ENCODE measurements at places on chromosomes 11 and 22.

- DNase-seq: no peak
Measured at GRCh38 chr11:76885390-76886097, 24.8 kb downstream of the ACER3 start.

- no peak for DNase-seq
Measured at GRCh38 chr11:17443926-17444690, 32.5 kb downstream of the ABCC8 start.

- DNase-seq: no peak
Measured at GRCh38 chr22:43451371-43452050, 39.7 kb downstream of the MPPED1 start.

GRCh38 chr11:111641339-111642015 is 39.2 kb downstream of the SIK2 start:
- no peak for DNase-seq

DNA sequence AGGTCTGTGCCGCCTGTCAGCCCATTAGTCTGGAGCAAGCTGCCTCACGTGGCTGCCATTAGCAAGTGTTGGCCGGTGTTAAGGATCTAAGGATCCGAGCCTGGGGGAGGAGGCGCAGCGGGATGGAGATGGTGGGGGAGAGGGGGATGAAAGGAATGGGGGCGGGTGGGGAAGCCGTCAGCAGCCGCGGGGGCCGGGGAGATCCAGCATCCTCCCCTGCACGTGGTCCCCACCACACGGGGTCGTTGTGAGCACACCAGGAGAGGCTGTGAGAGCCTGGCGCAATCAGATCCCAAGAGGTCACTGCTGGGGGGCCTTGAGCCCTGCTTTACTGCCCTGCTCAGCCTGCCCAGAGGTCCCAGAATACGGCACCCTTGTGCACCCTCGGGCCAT is 7.3 kb downstream of the CABP7 start:
- no peak for DNase-seq

- no peak for DNase-seq
Measured at GRCh38 chr22:40594924-40595323, 41.6 kb downstream of the MRTFA start.

- peak; percentile 58 for DNase-seq
Measured at GRCh38 chr11:45110562-45110961, 35.9 kb upstream of the PRDM11 start.

DNA sequence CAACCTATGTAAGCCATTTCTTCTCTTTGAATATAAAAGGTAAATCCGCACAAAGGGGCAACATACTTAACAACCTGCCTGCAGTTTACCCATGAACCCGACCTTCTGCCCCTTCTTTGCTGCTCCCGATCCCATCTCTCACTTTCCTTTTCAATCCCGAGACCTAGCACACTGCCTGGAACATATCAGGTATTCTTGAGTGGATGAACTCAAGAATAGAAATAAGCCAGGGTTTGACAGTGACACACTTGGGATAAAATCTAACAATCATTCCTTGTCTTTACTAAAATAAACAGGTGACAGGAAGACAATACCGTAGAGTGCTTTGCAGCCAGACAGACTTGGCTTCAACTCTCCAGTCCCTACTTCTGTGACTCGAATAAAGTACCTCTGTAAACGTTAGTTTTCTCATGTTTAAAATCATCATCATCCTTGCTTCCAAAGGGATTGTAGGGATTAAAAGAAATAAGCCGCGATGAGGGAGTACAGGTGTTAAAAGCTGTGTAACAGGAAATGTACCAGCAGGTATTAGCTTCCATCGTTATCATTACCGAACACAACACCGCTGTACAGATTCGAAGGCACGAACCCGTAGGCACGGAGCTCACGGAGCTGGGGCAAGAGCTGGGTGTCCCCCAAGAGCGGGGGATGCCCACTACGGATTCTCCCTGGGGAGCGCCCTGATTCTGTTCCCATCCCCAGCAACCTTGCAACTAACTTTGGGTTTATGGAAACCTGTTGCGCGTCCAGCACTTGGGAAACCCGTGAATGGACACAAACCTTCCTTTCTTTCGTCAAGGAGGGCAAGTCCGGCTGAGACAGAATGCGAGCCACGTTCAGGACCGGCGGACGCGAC is 720 bp downstream of the UFD1 start:
- DNase-seq: peak; percentile 6

DNA sequence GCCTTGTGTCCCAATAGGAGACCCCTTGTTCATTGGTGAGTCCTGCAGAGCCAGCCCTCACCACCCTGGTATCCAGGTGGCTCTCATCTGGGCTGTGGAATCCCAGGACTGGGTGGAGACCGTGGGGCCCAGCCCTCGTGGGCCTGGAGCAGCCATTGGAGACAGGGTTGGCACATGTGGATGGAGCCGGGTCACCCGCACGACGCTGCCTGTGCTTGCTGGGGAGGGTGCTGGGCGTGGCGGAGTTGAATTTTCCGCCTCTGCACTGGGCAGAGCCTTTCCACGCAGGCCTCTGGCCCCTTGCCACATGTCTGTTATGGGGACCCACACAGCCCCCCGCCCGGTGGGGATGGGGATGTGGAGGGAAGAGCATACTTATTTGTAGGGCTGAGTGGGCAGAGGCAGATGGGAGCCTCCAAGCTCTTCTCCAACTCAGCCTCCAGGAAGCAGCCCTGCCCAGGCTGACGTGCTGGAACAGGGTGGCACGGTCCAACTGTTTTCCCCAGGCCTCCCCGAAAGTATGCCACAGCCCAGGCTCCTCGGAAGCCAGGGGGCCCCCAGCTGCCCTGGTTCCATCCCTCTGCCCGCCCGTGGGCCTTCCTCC is 12.6 kb downstream of the GRAMD4 start:
- DNase-seq: no peak

GRCh38 chr11:113896156-113896879 is 8.3 kb upstream of the HTR3B start:
- peak; percentile 35 for DNase-seq

DNA sequence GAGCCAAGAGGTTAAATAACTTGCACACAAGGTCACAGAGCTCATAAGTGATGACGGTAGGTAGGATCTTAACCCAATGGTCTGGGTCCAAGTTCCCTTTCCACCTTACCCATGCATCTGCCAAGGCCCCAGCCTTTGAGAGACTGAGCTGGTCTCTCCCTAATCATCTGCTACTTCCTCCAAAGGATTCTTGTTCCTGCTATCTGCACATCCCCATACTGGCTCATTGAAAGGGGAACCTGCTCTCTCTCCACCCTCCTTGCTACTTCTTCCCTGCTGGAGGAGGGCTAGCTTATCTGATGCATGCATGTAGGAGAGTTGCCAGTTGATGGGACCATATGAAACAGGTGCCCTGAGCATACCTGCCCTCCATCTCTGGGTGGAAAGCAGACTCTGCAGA is 47.7 kb downstream of the COMMD9 start:
- DNase-seq: no peak

GRCh38 chr11:64337538-64338249 is 2.3 kb upstream of the CCDC88B start:
- no peak for DNase-seq

DNA sequence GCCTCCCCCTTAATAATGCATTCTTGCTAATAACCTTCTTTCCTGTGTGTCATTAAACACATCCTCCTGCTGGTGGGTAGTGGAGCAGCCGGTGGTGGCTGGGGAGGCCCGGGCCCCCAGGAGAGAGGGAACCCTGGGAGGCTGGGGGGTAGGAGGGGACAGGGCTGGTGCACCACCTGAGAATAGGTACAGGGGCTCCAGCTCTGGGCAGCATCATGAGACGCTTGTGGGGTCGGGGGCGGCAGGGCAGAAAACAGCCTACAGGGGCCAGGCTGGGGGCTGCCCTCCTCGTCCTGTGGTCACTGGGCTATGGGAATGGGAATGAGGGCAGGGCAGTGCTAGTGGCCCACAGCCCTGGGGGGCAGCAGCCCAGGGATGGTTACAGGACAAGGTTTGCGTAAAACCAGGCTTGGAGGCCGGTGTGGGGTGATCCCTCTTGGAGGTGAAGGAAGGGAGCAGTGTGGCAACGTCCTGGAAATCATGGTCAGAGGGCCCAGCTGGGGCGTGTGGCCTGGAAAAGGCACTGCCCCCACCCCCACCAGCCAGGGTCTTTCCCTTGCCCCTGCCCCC is 18.5 kb upstream of the CCDC188 start:
- no peak for DNase-seq

GRCh38 chr11:70252844-70253243 is 17.6 kb upstream of the PPFIA1 start:
- no peak for DNase-seq

GRCh38 chr11:37762079-37762478 is 1164.0 kb upstream of the RAG2 start:
- DNase-seq: no peak

DNA sequence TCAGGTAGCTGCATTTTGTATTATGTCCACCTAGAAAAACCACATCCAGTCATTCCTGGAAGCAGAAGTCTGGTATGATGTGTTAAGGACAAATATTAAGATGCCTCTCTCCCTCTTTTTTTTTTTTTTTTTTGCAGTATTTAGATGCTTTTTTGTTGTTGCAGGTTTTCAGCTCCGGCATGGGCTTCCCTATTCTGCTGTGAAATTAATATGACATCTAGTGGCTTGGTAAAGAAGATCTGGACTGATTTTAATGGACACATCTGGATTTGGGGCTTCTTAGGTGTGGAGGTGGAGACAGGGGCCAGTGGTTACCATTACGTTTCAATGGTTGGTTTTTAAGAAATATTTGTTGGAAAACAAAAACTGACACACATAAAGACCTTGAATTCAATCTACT is 47.5 kb upstream of the RASSF10 start:
- DNase-seq: no peak

GRCh38 chr22:30920407-30920806 is 48.2 kb downstream of the MORC2 start:
- peak; percentile 78 for DNase-seq

Data from activated CD4-positive, alpha-beta T cell treated with anti-CD3 and anti-CD28 coated beads for 4 hours (primary cell).